Epithelial cell of alveolus of lung (primary cell): ENCODE measurements at places on chromosomes 1 and 21. TPM values are rescaled to one million over a fixed set of nuclear protein-coding genes. Genes with fewer than 3 reads are reported as not detected.

The ERMAP gene
- total RNA-seq: 8.7 and 11.7 TPM in 2 replicates

The KIRREL1 gene
- 81.5 and 110 TPM in 2 replicates for total RNA-seq

The WDR64 gene
- not detected in 2 replicates for total RNA-seq

The ACTA1 gene
- total RNA-seq: 0.13 and 10.3 TPM in 2 replicates

The SLFNL1 gene
- 0.39 and 1.4 TPM in 2 replicates for total RNA-seq

The MTARC1 gene
- total RNA-seq: 1.2 and 4.6 TPM in 2 replicates
